Adipocyte (in vitro differentiated cells): ENCODE measurements at places on chromosomes 2 and 18.
A peak's percentile ranks its signal among the peaks of the same experiment; 100 is the strongest.

GRCh38 chr2:55843096-55843993 lies 80.2 kb downstream of the EFEMP1 start:
- peak; percentile 78 for DNase-seq

DNA sequence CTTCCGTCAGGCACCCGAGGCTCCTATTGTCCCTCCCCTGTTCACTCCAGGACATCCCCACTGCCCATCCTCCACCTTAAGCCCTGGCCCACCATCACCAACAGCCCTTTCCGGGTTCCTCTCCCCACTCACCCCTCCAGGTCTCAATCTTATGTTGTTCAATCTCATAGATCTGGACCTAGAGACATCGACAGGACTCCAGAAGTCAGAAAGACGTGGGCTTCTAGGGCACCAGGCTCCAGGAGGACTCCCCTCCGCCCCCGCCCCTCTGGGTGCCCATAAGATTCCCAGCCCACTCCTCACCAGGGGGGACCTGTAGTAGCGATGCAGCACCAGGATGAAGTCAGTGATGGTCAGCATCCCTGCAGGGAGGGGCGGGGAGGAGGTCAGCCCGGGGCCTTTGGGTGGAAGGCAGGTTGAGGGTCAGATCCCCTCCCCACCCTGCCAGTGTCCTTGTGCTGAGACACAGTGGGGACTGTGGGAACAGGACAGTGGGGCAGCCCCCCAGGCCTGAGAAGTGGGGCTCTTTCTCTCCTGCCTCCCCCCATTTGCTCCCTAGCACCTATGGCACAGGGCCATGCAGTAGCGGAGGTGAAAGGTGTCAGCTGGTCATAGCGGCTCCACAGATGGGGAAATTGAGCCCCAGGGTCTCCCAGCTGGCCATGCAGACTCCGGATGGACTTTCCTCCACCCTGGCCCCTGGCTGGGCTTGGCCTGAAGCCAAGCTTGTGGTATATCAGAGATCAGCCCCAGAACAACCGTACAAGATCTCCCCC lies 3.7 kb downstream of the PRKAG3 start:
- DNase-seq, result no peak

- DNase-seq, result no peak
Observed at GRCh38 chr2:239351687-239352086, 49.1 kb downstream of the HDAC4 start.

DNA sequence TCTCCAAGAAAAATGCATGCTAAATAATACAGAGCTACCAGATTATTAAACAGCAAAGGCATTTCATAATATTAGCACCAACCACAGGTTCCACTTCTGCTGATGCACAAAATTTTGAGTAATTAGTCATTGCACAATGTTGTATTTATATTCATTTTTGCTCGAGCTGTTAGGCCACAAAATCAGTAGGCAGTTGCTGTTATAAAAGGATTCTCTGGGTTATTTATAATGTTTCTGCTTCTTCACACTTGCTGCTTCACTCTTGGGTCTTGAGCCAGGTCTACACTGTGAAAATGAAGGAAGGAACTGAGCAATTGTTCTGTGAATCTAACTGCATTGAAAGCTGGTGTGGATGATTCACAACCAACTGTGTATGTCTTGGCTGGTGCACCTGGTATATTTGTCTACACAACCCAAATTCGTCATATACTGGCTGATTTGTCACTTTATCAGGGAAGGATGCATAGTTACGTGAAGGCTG lies 38.3 kb downstream of the MRPL33 start:
- DNase-seq, result peak; percentile 45

GRCh38 chr2:131031431-131031841 lies 61.8 kb downstream of the FAM168B start:
- DNase-seq, result no peak
